ENCODE measurements at places on chromosomes 12 and 14.

DNA sequence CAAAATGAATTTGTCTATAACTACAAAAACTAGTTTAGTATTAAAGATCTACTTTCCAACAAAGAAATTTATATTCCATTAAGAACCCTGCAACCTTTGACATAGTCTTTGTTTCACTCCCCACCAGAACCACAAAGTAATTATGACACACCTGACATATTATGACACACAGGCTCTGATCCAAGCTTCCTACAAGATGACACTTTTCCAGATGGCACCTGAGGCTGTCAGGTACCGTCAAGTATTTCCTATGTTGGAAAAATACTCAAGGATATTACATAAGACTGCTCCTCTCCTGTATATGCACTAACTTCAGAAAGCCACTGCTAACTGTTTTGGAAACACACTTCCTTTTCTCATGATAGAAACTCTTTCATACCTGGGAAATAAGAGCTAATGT lies 38.9 kb downstream of the STXBP6 start:
- DNase-seq: no peak

- no peak for DNase-seq
Observed at GRCh38 chr12:19373586-19373985, 65.7 kb upstream of the AEBP2 start.

DNA sequence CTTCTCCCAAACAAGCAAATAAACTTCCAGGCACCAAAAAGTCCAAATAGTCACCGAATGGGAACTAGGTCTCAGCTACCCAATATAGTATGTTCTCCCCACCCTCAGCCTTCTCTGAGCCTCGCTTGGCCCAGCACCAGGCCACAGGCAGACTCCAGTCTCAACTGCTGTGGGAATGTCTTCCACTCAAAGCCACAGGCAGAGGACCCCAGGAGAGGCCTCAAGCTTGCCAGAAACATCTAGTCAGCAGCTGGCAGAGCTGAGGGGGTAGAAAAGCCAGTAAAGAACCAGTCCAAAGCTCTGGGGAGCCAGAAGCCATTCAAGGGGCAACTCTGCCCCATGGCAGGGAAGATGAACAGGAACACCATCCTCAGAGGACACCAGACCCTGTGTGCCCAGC lies 41.8 kb downstream of the FMNL3 start:
- no peak for DNase-seq

- no peak for DNase-seq
Observed at GRCh38 chr12:120933786-120934185, 29.6 kb upstream of the SPPL3 start.

DNA sequence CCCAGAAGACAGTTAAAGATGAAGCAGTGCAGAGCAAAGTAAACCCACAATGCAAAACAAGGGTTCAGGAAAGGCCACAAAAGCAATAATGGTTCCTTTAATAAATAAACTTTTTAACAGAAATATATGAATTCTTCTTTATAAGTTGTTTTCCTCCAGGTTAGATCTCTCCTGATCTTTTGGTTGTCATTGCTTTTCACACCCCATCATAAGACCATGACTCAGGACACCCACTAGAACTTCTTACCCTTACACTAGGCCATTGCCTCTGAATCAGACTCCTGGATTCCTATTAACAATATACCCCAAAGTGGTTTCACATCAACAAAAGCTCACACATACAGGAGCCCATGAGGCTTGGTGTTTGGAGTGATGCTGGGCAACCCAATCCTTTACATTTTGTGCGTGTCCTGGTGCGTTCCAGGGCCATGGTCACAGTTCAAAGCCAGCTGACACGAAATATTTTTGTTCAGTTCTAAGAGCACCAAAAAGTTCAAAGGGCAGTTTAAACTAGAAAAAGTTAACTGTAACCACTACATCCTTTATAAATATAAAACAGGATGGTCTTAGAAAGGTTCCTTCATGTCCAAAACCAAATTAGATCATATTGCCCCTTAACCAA lies 187.0 kb downstream of the EPS8 start:
- no peak for DNase-seq

GRCh38 chr14:58907803-58908202 lies 270.0 kb downstream of the DACT1 start:
- no peak for DNase-seq

DNA sequence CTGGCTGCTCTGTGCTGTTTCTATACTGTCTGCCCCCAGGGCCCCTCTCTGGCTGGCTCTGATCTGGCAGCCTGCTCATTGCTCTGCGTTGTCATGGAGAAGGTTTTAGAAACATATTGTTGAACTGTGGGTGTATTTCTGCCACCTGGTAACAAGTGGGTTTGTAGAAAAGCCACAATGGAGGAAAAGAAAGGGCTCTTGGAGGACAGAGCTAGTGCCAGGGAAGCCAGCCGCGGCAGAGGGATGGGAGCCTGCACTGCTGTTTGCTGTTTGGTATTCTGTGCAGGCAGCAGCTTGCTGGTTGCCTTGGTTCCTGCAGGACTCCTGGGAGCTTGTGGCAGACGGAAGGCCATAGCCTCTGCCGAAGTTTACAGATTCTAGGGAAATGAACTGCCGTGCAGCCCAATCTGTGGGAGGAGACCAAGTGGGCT lies 15.1 kb downstream of the CCDC177 start:
- DNase-seq: no peak

GRCh38 chr12:71792599-71792998 lies 37.9 kb downstream of the RAB21 start:
- no peak for DNase-seq

DNA sequence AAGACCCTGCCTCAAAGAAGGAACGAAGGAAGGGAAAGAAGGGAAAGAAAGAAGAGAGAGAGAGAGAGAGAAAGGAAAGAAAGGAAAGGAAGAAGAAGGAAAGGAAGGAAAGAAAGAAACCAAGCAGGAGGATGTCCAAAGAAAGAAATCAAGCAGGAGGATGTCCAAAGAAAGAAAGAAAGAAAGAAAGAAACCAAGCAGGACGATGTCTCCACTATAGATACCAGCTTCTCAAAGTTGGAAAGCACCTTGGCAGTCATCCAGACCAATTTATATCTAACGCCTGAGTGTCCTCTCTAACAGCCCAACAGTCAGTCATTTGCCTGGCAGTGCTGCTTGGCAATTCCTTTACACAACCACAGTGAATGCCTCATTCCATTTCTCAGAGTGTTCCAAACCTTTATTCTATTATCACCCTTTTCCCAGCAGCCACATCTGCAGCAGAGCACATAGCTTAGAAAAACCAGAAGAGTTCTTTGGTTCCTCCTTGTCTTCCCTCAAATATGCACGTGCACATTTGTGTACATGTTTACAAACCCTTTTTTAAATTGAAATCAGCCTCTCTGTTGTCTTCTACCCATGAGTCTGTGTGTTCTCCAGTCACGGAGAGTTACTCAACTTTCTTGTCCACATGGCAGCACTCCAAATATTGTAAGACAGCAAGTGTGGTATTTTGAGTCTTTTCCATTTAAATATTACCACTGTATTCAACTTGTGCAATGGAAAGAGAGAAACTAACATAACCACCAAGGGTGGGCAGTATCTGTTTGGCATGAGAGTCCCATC lies 138.4 kb downstream of the STXBP6 start:
- no peak for DNase-seq

GRCh38 chr14:70652871-70653270 lies 11.2 kb downstream of the TTC9 start:
- no peak for DNase-seq

- no peak for DNase-seq
Observed at GRCh38 chr14:61466905-61467280, 145.5 kb downstream of the PRKCH start.

GRCh38 chr14:72904218-72904617 lies 10.3 kb upstream of the DPF3 start:
- DNase-seq: no peak
